Urinary bladder (tissue), 4 donors: ENCODE measurements at places on chromosomes 4 and X. TPM values are rescaled to one million over a fixed set of nuclear protein-coding genes. Genes with fewer than 3 reads are reported as not detected.

F9 gene
- total RNA-seq, result not detected

TGIF2LX gene
- not detected for total RNA-seq

CLDN34 gene
- total RNA-seq, result 0.32 TPM

PNMA6A gene
- 1.7 TPM for total RNA-seq

ADH1C gene
- total RNA-seq, result 4.7 TPM

SOX3 gene
- not detected for total RNA-seq

GAGE1 gene
- not detected for total RNA-seq

NPY5R gene
- total RNA-seq, result 0.53 TPM

OTC gene
- 0.63 TPM for total RNA-seq

USP51 gene
- total RNA-seq, result 6.6 TPM

COX7B gene
- total RNA-seq, result 350 TPM

RAI2 gene
- total RNA-seq, result 4.7 TPM

SCML2 gene
- total RNA-seq, result 12.6 TPM

UGT2B10 gene
- not detected for total RNA-seq

CT83 gene
- not detected for total RNA-seq

CTAG2 gene
- total RNA-seq, result not detected

CYBB gene
- total RNA-seq, result 62.0 TPM

CXCL10 gene
- total RNA-seq, result 7.6 TPM

GRCh38 chr4:85777908-85778631 lies 303.1 kb downstream of the ARHGAP24 start:
- no peak for DNase-seq

DNA sequence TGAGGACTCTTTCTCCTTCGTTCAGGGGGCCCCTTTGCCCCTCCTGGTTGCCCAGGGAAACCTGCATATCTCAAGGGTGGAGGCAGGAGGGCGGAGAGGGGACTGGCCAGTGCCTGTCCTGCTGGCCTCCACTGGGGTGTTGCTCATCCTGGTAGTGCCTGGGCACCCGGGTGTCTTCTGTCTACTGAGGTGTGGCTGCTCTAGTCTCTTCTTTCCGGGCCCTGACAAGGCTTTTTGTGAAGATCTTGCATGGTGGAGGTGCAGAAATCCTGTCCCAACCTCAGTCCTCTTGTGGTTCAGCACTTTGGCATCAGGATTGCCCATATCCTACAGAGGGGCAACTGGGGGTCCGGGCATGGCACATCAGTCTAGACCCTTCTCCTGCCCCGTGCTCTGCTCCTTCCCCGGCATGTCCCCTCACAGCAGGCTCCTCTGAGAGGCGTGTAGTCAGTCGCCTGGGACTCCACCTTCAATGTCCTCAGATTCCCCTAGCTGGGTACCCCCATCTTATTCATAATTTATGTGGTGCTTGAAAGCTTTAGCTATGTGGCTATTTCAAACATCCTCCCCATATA lies 1.9 kb downstream of the CCDC110 start:
- DNase-seq, result no peak

GRCh38 chr4:105637408-105638176 lies 70.9 kb downstream of the INTS12 start:
- no peak for DNase-seq

DNA sequence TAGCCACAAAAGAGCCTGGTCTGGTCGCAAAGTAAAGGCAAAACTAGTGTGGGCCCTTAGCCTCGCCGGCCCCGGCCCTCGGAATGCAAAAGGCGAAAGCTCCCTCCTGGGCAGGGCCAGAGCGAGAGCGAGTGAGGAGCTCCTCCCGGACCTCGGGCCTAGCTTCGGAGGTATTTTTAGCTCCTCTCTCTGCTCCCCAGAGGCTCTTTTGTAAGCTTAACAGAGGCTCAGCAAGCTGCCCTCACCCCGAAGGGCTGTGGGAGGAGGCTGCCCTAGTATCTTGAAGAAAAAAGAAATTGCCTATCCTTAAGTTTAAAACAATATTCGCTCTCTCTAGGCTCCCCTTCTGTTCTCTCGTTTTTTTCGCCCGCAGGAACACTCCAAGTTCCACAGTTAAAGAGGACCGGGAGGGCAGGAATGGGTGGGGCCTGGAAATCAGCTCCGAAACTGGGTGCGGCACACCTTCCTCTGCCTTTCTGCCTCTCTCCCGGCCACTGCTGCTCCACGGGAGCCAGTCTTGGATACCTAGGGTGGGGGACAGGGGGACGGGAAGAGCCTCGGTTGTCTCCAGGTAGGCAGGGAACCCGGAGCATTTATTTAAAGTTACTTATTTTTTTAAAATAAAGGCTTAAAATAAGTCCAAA lies 12.1 kb downstream of the HAND2 start:
- no peak for DNase-seq

DNA sequence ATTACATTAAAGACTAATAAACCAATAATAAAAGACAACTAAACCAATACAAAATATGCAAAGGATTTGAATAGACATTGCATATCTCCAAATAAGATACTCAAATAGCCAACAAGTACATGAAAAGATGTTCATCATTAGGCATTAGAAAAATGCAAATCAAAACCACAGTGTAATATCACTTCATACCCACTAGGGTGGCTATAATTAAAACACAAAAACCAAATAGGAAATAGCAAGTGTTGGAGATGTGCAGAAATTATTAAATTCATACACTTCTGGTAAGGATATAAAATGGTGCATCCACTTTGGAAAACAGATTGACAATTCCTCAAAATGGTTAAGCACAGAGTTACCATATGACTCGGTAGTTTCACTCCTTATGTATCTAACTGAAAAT lies 860.8 kb upstream of the DIAPH2 start:
- no peak for DNase-seq

- no peak for DNase-seq
These were observed 197.3 kb downstream of the OR13H1 start for GRCh38 chrX:131741103-131741581.

GRCh38 chr4:108693211-108693610 lies 42.8 kb downstream of the OSTC start:
- no peak for DNase-seq

- no peak for DNase-seq
These were observed 329.4 kb downstream of the PDGFC start for GRCh38 chr4:156642161-156642560.

- no peak for DNase-seq
These were observed 80.6 kb upstream of the CXXC4 start for GRCh38 chr4:104575278-104575677.

- no peak for DNase-seq
These were observed 8.2 kb downstream of the MED14 start for GRCh38 chrX:40727093-40727492.

DNA sequence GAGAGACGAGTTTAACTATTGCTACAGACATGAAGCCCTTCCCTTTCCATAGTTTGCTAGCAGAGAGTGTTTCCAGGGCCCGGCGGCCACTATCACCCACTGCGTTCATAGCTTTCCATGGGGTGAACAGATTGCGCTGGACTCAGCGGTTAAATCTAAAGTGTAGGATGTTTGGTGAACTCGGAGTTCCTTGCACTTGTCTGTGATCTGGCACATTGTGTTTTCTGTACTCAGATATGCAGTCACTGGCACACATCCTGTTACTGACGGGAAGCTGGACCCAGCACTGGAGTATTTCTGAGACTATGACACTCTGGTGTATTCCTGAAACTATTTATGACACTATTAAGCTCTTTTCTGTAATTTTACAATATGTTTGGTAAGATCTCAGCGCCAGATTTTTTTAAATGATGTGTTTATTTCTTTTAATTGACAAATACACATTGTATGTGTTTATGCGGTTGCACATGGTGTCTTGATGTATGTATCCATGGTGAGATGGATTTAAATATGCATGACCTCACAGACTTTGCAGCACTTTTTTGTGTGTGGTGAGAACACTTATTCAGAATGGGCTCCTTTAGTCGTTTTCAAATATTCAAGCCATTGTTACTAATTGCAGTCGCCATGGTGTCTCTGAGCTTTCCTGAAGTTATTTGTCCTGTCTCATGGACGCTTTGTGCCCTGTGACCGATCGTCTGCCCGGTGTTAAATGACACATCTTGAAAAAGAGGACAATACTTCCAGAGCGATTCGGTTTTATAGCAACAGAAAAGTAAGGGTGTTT lies 14.1 kb downstream of the CD99 start:
- no peak for DNase-seq

DNA sequence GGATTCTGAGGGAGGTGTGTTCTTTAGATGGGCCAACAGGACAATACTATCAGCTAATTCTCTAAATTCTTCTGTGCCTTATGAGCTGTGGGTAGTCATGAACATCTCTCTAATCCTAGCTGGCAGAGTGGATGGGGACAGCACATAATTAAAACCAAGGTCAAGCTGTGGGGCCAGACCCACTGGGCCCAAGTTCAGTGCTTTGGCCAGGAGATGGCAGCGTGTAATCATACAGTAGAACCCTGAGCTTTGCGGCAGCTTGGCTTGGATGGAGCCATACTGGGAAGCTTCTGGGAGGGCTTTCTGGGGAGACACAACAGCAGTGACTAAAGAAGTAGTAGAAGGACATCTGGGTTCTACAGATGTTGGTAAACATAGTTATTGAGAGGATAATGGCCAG lies 140.3 kb upstream of the CXCL13 start:
- no peak for DNase-seq

DNA sequence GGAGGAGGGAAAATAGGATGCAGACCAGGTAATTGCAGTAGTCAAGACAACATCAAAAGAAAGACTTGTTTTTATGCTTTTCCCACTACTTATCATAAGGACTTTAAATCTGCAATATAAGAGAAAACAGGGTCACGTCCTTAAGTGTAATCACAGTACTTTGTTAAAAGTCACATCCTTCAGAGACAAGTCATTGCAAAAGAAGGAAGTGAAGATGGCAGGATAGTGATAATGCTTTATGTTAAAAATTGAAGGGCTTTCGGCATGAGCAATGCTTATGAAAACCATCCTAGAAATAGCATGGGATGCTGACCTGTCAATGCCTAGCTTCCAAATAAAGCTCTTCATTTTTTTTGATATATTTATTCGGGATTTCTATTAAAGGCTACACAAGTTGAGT lies 110.2 kb upstream of the TENM3 start:
- DNase-seq, result no peak

- no peak for DNase-seq
These were observed 134.4 kb downstream of the TET2 start for GRCh38 chr4:105281124-105281415.

DNA sequence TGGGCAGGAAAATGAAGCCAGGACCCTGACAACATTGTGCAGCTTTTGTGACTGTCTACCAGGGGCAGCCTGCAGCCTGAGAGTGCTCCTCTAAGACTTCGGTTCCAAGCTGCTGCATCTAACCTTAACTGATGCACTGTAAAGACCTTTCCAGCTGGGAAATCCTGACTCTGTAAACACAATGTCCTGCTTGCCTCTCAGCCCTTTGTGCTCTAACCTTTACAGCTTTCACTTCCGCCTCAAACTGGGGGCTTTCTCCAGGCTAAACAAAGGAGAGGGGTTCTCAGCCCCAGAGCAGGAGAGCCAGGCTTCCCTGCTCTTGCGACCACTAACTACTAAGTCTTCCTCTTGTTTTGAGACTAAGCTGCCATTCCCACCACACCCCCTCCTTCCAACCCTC lies 19.3 kb upstream of the RASL11B start:
- no peak for DNase-seq

- no peak for DNase-seq
These were observed 886.8 kb downstream of the NLGN4X start for GRCh38 chrX:5341902-5342301.

DNA sequence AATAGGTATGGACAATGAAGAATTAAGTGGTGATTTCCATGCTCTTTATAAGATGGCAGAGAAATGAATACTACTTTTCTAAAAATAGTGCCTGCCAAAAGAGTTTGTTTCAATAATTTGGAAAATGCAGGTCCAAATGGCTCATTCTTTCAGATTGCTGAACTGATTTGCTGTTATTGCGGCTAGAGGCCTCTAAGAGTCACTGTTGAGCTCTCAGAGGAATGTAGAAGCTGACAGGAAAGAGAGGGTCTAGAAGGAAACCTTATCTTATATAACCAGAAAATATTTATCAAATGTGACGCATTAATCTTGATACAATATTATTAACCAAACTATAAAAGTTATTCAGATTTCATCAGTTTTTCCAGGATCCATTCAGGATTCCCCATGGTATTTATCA lies 65.7 kb upstream of the PAGE1 start:
- DNase-seq, result no peak

DNA sequence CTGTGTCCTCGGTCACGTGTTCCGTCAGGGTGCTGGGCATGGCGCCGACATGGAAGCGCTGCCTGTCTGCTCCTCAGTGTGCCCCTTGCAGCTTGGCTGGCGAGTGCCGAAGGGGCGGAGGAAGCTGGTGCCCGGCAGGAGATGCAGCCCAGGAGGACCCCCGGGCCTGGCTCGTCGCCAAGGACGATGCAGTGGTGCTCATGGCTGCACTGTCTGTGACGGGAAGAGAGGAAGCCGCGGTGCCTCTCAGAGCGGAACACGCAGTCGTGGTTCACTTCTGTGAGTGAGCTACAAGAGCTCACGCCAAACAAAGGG lies 38.1 kb downstream of the FGFRL1 start:
- DNase-seq, result no peak

GRCh38 chr4:29220761-29221160 lies 1499.4 kb upstream of the PCDH7 start:
- no peak for DNase-seq

GRCh38 chr4:8112672-8113071 lies 45.9 kb downstream of the ABLIM2 start:
- DNase-seq, result no peak

DNA sequence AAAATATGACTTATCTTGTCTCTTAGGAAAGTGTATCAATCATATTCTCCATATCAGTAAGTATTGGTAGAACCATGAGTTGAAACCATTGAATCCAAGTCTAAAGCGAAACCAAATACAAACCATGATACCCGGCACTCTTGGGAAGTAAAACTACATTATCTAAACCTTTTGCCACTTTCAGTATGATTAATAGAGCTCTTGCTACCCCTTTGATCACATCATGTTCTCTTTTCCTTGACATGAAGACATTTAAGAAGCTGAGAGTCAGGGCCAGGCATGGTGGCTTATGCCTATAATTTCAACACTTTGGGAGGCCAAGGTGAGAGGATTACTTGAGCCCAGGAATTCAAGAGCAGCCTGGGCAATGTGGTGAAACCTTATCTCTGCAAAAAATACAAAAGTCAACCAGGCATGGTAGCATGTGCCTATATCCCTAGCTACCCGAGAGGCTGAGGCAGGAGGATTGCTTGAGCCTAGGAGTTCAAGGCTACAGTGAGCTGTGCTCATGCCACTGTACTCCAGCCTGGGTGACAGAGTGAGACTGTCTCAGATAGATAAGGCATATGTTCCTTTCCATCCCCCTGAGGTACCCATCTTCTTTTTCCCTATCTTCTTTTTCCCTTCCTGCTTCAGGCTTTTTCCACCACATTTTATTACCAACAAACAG lies 45.4 kb downstream of the CEP135 start:
- DNase-seq, result no peak

DNA sequence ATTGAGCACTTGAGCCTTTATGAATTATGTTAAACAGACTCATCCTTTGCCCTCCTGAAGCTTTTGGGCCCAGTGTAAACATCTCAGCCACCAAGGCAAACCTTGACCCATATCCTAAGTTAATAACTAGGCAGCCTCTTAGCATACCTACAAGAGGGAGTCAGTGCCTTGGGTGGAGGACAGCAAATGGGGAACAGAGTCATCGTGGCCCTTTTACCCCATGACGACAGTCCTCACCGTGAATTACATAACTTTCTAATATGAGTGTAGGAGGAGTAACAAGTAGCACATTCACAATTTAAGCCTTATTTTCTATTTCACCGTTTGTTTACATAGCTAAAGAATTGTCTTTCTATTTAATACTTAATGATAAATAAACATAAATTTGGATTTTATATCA lies 16.8 kb downstream of the CLDN22 start:
- no peak for DNase-seq

- no peak for DNase-seq
These were observed 30.2 kb downstream of the RBBP7 start for GRCh38 chrX:16839852-16840460.

- no peak for DNase-seq
These were observed 11.1 kb upstream of the MAB21L2 start for GRCh38 chr4:150570862-150571261.
